ENCODE measurements at places on chromosomes 12 and 14.

- peak; percentile 88 for DNase-seq
These were observed 70.5 kb downstream of the GPR65 start for GRCh38 chr14:88075269-88075981.

DNA sequence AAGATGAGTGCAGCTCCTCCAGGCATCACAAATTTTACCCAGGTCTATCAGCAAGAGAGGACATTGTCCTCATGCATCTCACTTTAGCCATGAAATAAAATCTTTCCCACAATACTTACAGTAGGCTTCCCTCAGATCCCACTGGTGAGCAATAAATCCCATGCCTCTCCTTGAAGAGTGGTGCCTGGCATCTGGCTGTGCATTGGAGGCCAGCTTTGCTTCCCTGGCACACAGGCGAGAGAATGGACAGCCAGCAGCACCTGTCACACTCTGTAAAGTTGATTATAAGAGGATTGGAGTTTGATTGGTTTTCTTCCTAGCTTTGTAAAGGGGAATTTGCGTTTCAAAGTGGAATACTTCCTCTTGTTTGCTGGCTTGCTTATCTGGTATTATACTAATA is 1153.9 kb downstream of the AACS start:
- DNase-seq, result no peak

GRCh38 chr12:113757221-113758002 is 208.7 kb downstream of the RBM19 start:
- DNase-seq, result no peak

DNA sequence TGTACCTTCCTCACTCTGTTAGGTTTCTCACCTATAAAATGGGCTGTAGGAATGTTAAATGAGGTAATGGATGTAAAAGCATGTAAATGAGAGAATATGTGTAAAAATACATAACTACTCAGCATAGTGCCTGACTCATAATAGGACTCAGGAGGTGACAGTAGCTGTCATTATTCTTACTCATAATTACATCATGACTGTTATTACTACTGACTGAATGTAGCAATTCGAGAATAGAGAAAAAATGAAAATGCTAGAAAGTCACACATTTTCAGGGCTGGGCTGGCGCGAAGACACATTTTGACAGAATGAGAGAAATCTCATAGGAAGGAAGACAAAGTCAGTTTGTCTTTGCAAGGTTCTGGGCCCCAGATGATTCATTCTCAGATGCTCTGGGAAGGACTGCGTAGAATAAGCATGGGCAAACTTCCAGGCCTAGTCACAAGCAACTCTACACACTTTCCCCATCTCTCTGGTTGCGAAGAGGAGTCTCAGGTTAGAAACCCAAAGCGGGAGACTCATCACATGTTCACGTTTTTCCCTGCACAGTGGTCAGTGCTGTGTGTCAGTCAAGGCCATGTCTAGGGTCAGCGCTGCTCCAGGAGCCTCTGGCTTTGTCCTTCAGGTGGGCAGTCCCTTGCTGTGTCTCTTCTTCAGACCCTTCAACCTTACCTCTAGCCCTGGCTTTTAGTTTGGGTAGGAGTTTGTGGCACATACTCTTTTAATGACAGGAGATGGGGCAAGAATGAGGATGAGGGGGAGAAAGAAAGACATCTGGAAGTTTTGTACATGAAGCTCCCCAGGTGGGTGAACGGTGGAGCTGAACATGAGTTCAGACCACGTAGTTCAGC is 8.4 kb downstream of the GPRC5A start:
- no peak for DNase-seq

GRCh38 chr12:112815589-112816321 is 24.2 kb downstream of the RPH3A start:
- DNase-seq, result no peak

- no peak for DNase-seq
These were observed 167.0 kb downstream of the LRFN5 start for GRCh38 chr14:41773536-41774279.

GRCh38 chr14:65346895-65347294 is 65.6 kb upstream of the FUT8 start:
- no peak for DNase-seq

DNA sequence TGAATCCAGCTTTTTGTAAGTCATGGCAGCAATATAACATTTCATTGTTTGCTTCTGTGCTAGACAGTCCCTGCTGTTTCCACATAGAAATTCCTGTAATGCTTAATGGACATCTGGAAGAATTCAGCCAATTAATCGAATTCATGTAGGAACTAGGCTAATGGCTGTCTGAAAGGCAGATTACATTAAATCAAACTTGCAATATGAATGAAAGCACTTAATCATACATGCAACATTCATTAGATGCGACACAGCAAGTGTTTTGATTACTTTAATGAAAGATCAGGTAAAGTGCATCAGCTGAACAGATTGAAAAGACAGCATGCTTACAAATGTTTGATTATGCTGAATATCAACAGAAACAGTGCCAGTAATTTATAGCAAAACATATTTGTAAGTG is 24.1 kb upstream of the INSM2 start:
- DNase-seq, result no peak

- DNase-seq, result no peak
These were observed 29.7 kb downstream of the LGR5 start for GRCh38 chr12:71469258-71469750.

- DNase-seq, result no peak
These were observed 130.0 kb upstream of the ARHGAP5 start for GRCh38 chr14:31947076-31947475.

DNA sequence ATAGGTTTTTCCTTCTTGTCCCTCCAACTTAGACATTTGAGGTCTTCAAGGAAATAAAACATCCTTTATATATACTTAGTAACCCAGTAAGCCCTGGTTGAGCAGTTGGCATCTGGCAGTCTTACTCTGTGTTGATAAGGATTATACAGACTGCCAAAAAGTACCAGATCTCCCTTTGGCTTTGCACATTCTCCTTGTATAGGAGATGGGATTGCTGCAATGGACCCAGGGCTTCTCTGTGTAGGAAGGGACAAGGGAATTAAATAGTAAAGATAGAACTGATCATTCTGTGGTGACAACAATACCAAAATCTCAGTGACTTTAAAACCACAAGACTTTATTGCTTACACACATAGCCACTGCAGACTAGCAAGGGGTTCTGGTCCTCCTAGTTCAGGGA is 180.1 kb upstream of the CCDC196 start:
- DNase-seq, result no peak

DNA sequence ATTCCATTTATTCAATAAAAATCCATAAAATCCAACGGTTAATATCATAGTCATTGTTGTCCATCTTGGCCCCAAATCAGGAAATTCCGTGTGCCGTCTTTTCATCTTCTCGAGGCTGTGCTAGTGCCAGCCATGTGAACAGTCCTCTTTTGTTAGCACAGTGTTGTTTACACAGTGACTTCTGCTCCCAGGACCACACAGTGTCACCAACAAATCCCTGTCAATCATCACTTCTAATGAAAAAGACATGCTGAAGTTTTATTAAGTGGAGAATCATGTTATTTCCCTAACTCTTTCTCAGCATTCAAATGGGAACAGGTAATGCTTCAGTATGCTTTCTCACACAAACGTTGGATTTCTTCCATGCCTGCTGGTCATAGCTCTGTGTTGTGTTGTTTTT is 1.9 kb upstream of the SLCO1A2 start:
- DNase-seq, result no peak

DNA sequence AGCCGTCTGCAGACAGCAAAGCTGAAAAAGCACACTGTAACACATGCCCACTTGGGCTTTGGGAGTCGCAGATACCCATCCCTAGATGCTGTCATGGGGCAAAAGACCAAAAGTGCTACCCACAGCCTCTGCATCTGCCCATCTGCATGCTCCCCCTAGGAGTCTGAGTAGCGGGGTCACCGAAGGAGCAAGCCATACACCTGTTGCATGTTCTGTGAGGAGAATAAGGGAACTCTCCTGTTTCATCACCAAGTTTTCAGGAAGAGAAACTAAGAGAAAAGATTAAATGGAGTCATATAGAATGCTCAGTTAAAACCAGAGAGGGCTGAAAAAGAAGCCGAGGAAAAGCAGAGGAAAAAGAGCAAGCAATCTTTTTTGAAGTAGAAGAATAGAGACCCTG is 13.7 kb upstream of the ST8SIA1 start:
- peak; percentile 86 for DNase-seq

DNA sequence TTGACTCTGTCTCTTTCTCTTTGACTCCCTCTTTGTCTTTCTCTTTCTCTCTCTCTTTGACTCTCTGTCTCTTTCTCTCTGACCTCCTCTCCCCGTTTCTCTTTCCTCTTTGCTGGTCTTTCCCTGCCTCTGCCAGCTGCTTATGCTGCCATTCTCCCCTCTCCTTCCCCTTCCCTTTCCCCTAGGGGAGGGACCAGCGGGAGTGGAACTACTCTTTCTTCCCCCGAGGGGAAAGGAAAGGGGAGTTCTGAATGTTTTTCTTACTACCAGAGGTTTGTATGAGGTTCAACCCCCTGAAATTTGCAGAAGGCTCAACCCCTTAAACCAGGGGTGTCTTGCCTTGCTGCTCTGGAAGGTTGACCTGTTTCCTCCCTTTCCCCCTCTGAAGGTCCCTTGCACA is 24.7 kb upstream of the RNASE1 start:
- no peak for DNase-seq

DNA sequence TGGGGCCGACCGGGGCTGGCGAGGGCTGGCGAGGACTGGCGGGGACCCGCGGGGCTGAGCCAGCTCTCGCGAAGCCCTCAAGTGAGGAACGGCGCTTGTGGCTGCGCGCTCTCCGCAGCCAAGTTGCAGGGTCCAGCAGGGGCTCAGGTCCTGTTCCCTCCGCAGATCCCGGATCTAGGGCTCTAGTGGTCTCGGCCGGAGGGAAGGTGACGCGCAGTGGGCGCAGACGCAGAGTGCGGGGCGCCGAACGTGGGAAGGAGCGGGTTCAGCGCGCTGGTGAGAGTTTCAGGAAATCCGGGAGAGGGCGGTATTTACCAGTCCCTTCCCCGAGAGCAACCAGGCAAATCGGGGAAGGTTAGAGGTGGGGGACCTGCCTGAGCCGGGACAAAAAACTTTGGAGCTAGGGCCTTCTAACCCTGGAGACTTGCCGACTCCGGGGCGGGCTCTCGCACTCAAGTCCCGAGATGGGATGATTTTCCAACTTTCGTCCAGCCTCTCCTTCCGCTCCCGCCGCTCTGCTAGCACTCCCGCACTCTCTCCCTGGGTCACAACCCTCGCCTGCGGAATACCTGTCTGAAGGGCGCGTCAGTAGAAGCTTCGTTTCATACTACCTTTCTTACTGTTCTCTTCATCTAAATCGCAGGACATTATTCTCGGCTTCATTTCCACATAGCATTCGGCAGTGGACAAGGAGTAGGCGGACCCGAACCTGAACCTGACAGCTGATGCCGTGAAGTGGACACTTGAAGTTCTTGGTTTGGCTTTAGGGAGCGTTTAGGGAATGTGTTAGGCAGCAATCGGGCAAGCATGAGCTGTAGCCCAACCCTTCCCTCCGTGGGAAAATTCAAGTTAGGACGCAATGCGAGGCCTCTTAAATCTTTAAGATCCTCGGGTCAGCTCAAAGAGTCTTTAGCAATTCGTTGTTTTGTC is 13.6 kb upstream of the PAX9 start:
- no peak for DNase-seq

DNA sequence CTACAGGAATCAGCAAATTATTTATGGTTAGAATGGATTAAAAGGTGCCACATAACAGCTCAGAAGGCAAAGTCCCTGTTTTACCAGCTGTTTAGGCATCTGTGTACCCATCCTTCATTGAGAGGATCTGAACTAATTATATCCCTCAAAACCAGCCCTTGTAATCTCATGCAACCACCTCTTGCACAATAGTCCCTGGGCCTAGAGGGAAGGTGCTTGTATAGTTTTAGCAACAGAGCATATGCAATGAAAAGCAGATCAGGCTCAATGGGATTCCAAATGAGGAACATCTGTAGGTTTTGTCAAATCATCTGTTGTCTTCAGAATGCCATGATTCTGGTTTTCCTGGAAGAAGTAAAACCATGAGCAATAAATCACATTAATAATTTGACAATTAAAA is 26.0 kb upstream of the GLIPR1L2 start:
- DNase-seq, result peak; percentile 96

GRCh38 chr14:90354551-90355298 is 23.0 kb upstream of the NRDE2 start:
- no peak for DNase-seq

DNA sequence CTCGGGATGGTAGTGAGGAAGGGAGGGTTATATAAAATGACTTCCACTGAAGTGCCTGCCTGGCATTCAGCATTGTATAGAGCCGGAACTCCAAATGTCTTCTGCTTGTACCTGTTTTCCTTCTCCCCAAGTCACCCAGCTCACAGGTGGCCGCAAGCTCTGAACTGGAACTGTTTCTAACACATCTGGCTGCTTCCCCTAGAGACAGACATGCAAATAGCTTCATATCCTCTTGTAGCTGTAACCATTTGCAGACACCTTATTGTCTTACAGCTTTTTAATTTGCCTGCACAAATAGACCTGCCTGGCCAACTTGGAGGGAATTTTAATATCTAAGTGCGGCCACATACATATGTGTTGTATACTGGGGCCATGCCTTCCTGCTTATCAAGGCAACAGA is 126.0 kb downstream of the CHST11 start:
- DNase-seq, result no peak

DNA sequence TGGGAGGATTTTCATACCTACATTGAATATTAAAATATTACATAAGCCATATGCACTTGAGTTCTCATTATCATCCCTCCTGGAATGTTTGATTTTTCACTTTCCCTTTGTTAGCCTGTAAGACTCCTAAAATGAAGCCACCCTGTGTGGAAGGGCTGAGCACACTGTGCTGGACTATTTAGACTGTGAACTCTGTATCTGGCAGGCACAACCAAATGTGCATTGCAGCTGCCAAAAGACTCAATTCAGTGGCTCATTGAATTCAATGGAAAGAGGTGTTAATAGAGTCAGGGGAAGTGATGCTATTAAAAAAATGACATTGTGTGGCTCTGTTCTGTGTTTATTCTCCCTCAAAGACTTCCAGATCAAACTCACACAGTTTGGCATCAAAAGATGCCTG is 111.1 kb downstream of the SMOC1 start:
- no peak for DNase-seq

DNA sequence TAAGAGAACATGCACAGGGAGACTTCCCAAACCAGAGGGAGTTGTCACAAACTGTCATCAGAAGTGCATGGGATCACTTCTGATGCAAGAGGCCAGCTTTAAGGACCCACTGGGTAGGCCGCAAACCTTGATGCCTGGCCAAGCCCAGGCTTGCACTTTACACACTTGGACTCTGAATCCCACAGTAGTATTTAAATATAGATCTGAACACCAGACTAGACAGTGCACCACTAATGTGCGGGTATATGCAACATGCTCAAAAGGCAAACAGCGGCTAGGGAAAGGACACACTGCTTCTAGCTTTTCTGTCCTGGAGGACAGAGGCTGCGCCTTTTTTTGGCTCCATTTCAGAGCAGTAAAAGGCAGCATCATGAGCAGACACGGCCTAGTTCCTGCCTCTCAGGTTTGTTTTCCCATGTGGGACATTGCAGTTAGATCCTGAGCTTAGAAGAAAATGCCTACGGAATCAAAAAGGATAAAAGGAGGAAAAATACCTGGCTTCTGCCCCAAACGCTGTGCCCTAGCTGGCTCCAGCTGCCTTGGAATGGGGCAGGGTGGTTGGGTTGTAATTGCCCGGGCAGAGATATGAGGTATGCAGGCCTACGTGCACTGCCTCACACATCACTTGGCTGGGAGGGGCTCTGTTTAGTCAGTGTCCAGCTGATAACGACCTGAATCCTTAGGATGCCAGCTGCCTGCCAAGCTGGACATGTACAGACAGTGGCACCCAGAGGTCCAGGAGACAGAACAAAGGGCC is 84.5 kb upstream of the EGLN3 start:
- no peak for DNase-seq
